NCI-H524 treated with DMSO at 0.1 percent for 48 hours (cell line): ENCODE measurements at places on chromosomes 4 and X.

GRCh38 chr4:39931441-39931901 is 46.2 kb downstream of the PDS5A start:
- DNase-seq, result no peak

GRCh38 chr4:7160439-7160838 is 31.9 kb upstream of the SORCS2 start:
- no peak for DNase-seq

DNA sequence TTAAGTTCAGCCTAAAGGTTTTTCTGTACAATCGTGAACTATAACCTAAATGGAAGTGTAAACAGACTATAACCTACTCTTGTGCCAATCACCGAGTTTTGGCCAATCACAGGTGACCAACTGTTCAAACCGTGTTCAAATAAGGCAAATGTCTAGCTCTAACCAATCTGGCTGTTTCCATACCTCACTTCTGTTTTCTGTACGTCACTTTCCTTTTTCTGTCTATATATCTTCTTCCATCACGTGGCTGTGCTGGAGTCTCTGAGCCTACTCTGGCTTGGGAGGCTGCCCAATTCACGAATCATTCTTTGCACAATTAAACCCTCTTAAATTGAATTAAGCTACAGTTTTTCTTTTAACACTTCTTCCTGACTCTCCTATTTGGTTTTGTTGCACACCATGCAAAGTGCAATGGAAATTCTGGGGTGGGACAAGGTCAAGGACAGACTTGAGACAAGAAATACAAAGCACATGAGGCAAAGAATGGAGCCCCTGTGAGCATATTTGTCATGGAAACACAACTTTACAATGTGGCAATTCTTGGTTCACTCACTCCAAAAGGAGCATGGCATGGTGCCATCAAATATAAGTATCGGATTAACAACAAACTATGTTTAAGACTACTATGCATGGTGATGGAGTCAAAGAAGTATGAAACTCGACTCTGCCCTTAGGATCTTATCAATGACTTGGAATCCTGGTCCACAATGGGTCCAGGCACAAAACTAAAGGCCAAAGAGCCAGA is 115.7 kb upstream of the FAM9B start:
- no peak for DNase-seq

- no peak for DNase-seq
Measured at GRCh38 chrX:46643636-46644035, 70.1 kb downstream of the CHST7 start.

DNA sequence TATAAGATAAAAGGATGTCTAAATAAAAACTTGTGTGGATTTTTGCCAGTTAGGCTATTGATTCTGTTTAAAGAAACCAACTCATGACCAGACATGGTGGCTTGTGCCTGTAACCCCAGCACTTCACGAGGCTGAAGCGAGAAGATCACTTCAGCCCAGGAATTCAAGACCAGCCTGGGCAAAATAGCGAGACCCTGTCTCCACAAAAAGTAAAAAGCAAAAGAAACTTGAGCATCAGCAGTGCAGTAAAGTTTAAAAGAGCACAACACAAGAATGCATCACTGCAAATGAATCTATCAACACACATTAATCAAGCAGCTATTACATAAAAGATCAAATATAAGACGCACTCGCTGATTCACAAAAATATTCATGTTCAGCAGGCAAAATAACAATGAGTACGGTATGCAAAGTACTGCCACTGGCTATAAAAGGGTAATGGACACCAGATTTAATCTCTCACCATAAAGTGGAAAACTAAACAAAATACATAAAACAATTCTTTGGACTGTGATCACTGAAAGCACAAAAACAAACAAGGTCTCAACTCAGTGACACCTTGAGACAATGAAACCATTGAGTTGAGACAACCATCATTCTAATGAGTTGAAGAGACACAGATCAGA is 41.3 kb downstream of the LRBA start:
- no peak for DNase-seq

DNA sequence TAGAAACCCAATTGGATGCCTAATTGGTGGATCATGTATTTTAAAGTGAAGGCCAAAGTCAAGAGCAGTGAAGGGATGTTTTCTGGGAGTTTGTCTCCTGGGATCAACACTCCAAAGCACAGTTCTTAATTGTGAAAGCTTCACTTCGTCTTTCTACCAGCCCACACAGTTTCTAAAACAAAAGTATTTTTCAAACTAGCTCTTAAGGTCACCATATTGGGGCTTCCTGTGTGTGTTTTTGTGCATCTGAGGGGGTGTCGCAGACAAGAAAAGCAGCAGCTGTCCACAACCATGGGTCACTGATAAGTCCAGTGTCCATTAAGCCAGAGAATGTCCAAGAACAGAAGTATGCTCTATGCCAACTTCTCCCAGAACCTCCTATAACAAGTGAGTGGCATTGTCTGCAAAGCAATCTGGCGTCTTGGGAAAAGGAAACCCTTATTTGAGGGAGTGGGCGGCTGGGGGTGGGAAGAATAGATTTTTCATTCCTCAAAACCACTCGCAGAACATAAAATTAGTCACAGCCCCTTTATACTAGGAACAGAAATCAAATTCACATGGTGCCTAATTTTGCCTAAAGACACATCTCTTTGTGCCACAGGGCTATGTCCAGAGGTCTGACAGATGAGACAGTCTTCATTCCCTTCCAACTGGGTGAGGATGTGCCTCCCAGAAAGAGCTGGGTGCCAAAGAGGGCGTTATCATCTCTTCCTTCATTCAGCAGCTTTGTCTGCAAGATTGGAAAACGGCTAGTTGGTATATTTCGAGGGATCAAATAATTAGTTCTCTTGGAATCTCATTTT is 610.4 kb downstream of the BCOR start:
- no peak for DNase-seq

GRCh38 chr4:125235971-125236370 is 78.8 kb upstream of the FAT4 start:
- no peak for DNase-seq

DNA sequence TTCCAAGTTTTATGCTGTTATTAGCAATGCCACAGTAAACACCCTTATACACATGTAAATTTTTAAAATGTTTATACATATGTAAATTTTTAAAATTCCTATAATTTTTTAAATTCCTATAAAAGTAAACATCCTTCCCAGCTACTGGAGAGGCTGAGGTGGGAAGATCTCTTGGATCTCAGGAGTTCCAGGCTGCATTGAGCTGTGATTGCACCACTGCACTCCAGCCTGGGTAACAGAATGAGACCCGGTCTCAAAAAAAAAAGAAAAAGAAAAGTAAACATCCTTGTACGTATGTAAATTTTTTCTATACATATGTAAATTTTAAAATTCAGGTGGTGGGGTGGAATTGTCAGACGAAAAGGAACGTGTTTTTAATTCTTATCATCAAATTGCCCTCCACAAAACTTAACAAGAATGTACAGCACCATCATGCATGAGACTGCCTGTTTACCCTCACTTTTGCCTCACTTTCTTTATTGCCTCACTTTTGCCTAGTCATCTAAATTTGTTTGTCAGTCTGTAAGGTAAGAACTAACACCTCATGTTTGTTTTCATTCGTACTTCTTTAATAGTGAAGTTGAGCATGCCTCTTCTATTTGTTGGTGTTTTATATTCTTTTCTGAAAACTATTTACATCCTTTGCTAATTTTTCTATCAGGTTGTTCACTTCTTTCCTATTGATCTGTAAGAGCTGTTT is 8.0 kb downstream of the SLC7A3 start:
- no peak for DNase-seq

- no peak for DNase-seq
Measured at GRCh38 chr4:80678413-80678812, 342.9 kb downstream of the CFAP299 start.

- DNase-seq, result no peak
Measured at GRCh38 chrX:96576368-96576767, 108.3 kb upstream of the DIAPH2 start.

DNA sequence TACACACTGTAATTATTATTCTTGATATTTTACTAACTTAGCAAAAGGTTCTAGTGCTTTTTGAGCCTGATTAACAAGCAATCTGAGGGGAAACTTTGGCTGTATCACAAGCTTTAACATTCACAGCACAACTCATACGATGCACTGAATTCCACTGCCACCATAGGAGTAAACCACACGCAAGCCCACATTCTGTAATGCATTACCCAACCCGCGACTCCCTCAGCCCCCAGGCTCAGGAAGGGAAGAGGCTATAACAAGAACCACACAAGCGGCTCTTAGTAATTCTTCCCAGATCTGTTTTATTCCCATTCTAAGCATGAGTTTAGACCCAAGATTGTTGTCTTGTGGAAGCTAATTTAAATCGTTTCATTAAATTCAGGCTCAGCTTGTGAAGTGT is 138.5 kb upstream of the TBL1X start:
- DNase-seq, result no peak

DNA sequence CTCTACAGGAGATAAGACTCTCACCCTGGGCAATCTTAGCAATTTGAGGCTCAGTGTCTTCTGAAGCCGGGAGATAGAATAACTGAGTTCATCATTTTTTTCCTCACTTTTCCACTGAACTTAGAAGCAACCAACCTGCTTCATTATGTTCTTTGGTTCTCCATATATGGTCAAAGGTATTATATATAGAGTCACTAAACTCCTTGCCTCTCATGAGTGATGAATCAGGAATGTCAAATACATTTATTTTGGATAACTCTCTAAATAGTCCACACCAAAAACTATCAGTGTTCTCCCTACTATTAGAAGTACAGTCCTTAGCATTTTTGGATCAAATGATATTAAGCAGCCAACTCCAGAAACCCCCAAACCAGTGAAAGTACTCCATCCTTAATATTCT is 421.5 kb upstream of the EPHA5 start:
- no peak for DNase-seq

DNA sequence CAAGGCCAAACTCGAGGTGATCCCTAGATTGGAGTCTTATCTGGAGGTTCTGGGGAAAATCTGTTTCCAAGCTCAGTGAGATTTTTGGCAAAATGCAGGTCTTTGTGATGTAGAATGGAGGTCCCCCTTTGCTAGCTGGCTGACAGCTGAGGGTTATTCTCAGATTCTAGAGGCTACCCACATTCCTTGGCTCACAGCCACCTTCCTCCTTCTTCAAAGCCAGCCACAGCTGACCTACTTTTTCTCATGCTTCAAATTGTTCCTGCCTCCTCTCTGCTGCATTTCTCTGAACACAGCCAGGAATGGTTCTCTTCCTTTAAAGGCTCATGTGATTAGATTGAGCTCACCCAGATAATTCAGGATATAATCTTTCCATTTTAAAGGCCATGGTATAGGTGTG is 86.9 kb downstream of the VCX3A start:
- no peak for DNase-seq

DNA sequence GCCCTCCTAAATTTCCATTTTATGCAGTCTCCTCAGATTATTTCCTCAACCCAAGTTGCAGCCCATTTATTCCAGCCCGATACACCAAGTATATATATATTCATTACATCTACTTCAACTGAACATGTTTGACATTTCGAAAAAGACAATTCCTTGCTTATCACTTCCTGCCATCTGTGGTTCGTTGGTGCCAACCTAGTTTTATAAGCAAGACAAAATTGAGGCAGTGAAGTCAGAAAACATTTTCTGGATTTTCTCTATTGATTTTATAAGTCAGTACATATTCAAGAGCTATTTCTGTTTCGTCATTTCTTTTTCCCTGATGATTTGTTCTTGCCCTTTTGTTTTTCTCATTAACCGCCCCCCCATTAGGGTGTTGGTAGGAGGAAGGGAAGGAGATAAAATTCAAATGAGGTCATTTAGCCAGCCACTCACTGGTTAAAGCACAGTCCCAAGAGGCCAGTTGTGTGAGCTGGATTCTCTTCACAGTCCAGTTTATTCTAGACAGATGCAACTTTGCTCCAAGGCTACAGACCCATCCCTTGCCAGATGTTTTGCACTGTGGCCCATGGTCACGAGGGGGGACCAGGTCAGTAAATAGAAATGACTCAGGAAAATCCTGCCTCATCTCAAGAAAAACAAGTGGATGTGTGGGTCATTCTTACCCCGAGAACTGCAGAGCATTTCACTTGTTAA is 20.3 kb upstream of the VEGFD start:
- DNase-seq, result no peak

DNA sequence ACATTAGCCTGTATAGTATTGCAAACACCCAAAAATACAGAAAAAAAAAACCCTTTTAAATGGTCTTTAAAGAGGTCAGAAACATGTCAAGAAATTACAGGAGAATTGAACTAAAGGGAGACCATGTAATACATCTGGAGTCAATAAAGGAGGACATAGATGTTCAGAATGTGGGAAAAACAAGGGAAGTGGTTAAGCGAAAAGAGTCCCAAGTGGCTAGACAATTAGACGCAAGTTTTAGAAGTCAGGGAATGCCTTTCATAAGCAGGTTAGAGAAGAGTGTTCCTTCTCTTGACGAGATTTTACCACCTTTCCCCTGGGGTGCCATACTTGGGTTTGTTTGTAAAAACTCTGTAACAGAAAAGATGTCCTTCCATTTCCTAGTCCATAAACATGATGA is 7.8 kb downstream of the LNX1 start:
- DNase-seq, result no peak

DNA sequence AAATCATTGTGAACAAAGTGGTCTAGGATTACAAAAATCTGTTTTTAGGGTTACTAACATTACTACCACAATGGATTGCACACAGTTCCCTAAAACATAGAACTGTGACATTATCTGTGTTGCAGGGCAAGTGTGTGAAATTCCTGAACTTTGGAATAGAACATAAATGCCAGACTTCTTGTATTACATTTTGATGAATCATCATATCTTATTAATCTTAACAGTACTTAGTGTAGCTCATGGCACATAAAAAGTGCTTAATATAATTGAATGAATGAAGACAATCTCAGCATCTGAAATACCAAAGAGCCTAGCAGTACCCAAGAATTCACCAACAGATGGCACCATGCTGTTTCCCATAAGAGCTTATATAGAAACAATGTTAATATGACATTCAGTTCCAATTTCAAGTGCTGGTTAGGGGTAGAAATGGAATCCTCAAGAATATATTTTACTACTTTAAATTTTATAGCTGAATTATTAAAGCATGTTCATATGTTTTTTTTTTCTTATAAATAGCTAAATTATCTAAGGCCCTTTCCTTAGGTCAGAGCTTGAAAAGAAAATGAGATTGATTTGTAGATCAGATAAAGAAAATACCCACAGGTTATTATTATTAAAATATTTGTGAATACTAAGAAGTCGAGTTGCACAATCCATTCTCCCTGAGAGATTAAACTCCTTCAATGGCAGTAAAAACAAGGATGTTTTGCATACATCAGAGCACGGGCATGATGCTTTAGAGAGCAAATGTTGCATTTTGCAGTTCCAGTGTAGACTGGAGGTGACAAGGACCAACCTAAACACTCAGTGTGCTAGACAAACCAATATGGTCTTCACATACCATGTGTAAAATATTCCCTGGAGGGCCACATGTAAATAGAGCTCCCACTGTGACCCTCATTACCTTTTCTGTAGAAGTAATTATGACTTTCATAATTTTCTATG is 25.7 kb upstream of the SHISA3 start:
- DNase-seq, result peak; percentile 36
